ENCODE measurements at places on chromosomes 16 and 17.

DNA sequence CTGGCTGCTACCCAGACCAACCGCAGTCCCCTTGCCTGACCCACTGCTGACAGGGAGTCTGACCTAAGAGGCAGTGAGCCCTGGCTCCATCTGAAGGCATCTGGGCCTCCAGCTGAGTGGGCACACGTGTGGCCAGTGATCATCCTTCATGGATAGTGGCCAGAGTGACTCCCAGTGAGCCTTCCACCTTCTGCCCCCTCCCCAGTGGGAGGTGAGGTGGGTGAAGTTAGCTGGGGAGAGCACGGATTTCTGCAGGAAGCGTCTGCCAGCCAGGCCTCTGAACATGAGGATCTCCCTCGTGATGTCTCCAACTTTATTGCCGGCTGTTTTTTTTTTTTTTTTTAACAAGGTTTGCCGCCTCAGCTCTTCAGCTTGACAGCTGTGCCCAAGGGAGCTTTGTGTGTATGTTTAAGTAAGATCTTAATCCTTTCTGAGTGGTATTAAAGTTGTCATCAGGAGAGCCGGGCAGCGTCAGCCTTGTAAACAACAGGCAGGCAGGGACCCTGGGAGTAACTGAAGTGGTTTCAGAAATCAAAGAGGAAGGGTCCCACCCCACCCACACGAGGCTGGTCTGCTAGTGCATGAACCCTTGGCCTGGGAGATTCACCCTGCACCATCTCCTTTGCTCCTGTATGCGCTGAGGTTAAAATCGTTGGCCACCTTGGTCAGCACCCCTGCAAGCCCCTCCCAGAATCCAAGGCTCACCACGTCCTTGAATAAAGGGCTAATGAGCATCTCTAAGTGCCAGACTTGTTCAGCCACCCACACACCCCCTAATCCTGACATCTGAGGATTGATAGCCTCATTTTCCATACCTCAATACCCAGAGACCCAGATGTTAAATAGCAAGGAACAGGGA is 33.3 kb downstream of the RHBDL3 start:
- no peak for DNase-seq

GRCh38 chr17:20916383-20916782 is 126.4 kb downstream of the USP22 start:
- no peak for DNase-seq

GRCh38 chr17:44112284-44113280 is 10.9 kb downstream of the HDAC5 start:
- DNase-seq: no peak

- DNase-seq: no peak
Observed at GRCh38 chr16:78057803-78058564, 35.6 kb downstream of the CLEC3A start.

- DNase-seq: no peak
Observed at GRCh38 chr16:67844497-67844896, 2.2 kb upstream of the NUTF2 start.

- DNase-seq: no peak
Observed at GRCh38 chr16:86027373-86028126, 128.6 kb downstream of the IRF8 start.

GRCh38 chr17:78580277-78580804 is 3.1 kb upstream of the DNAH17 start:
- no peak for DNase-seq

- DNase-seq: no peak
Observed at GRCh38 chr17:42686520-42687128, 4.3 kb downstream of the CNTNAP1 start.

- no peak for DNase-seq
Observed at GRCh38 chr17:73433501-73433900, 121.7 kb upstream of the CDC42EP4 start.

- DNase-seq: no peak
Observed at GRCh38 chr16:81808933-81809480, 29.9 kb downstream of the PLCG2 start.

GRCh38 chr16:88686062-88686438 is 257 bp downstream of the SNAI3 start:
- DNase-seq: no peak

DNA sequence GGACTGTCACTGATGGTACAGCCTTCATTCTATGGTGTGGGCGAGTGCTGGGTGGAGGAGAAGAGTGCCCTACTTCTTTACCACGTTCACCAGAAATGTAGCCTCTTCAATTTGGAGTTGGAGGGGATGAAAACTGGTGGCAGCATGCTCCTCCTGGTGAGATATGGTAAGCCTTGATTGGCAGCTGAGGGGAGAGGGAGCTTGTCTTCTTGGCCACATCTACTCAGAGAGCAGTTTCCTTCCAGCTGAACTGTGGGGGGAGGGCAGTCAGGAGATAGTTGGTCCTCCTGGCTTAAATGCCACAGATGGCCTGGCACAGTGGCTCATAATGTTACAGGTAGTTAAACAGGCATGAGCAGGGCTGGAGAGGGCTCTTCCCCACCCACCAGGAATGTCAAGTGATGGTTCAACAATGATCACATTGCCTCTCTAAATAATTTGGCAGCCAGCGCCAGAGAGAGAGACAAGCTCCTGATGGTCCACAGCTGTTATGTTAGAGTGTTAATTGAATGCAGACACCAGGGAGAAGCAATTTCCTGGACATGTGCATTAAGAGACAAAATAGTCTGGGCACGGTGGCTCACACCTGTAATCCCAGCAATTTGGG is 9.0 kb upstream of the MAPK3 start:
- DNase-seq: no peak

DNA sequence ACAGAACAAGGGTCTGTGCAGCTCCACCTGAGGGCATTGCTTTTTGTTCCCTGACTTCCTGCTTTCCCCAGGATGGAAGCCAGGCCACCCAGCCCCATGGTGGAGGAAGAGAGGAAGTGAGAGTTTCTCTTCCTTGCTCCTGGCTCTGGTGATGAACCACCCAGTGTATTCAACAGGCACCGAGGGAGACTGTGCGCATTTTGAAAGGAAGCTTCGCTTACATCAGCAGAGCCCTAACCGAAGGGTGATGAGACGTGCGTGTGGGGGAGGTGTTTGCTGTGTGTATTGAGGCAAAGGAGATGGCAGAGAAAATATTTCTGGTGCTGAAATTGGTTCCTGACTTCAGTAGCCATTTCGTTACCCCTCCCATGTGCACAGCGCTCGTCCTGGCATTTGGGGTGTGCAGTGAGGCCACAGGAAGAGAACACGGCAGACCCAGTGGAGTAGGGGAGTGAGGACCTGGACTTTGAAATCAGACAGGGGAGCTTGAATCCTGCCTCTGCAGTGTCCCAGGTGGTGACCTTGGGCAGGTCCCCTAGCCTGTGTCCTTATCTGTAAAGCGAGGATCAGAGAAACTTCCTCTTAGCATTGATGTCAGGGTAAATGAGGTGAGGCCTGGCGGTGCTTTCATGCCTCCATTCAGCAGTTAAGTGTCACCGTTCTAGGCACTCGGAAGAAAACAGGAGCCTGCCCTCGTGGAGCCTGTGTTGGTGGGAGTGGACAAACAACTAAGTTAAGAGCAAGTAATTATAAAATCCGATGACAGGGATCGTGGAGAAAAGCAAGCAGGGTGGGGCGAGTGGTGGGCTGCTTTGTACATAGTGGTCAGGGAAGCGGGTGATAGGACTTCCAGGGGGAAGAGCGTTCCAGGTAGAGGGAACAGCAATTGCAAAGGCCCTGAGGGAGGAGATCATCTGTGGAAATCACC is 7.4 kb downstream of the CMIP start:
- no peak for DNase-seq

DNA sequence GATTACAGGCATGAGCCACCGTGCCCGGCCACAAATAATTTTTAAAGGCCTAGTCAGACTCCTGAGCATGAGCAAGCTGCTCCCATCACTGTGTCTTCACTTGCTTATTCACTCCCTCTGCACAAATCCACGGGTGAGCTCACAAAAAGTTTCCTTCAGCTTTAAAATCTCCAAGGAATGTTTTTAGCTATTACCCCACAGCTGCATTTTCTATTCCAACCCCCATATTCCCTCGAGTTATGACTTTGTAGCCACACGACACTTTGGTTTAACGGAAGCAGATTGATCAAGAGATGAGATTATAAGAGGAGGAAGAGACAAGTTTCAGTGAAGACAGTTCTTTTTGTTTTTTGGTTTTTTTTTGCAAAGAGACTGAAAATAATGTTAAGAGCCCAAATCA is 49.1 kb upstream of the SLC25A19 start:
- DNase-seq: no peak

- no peak for DNase-seq
Observed at GRCh38 chr17:79305376-79305767, 230.7 kb downstream of the ENGASE start.

DNA sequence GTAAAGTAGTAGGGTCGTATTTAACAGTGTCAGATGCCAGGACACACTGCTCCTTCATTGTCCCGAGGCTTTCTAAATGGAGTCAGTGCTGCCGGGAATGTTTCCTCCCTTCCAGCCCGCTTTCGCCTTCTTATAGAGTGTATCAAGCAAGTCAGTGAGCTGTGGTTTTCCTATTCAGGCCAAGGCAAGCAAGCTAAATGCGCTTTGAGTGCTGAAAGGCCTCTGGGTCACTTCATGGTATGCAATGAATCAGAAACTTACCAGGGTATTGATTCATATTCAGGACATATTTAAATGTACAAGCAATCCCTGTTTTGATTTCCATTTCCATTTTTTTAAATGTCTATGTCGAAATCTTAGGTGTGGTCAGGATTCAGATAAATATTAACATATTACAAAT is 327.9 kb upstream of the SOX9 start:
- no peak for DNase-seq

DNA sequence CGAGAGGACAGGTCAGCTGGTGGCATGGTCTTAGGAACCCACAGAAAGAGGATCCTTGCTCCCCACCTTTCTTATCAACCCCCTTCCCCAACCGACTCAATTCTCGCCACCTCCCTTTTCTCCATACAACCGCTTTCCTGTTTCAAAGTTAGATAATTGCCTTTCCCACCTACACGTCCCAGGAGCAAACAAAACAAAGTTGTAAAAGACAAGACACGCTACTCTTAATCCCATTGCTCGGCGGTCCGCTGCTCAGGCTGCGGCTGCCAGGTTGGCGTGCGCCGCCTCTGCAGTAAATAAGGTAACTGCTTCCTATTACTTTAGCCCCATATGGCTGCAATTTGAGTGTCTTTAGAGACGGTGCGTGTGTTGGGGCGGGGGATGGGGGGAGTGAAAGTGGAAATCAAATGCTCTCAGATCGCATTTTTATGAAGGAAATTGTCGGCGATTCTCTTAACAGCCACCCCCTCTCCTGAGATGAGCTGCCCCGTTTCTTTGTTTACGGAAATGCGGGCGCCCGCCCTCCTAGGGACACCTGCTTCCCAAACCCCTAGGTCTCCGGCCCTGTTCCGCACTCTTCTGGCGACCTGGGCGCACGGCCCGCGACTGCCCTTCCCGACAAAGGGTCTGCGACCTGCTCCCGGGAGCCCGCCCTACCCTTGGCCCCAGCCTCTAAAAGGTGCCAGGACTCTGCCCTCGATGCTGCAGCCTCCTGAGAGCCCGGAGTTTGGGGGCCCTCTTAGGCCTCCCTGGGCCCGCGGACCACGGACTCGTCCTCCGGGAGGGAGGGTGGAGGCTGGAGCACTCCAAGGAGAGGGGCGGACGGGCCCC is 3.7 kb upstream of the CBX8 start:
- no peak for DNase-seq

GRCh38 chr16:10045291-10045775 is 136.9 kb downstream of the GRIN2A start:
- no peak for DNase-seq

GRCh38 chr17:21089933-21090901 is 36.5 kb upstream of the DHRS7B start:
- no peak for DNase-seq

GRCh38 chr17:38796451-38797157 is 2.8 kb downstream of the PIP4K2B start:
- DNase-seq: no peak

DNA sequence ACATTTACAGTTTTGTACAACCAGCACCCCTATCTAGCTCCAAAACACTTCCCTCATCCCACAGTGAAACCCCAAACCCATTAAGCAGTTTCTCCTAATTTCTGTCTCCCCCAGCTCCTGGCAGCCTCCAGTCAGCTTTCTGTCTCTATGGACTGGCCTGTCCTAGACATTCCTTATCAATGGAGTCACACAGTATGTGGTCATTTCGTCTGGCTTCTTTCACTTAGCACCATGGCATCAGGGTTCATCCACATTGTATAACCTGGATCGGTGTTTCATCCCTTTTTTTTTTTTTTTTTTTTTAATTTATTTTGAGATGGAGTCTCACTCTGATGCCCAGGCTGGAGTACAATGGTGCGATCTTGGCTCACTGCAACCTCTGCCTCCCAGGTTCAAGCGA is 68.5 kb downstream of the ZDHHC7 start:
- DNase-seq: no peak

DNA sequence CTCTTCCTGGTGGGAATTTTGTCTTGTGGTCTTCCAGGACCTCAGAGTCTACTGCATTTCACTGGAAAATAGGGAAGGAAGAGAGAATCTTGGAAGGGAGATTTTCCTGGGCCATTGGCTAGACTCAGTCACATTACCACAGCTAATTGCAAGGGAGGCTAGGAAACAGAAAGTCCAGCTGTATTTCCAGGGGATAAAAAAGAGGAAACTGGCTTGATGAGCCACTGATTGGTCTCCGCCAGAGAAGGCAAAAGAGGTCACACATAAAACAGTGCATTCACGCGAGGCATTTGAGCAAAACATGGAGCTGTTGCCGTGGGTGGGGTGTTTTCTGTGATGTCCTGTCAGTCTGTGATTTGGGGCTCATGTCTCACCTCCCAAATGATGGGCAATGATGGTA is 345.3 kb downstream of the FOXL1 start:
- no peak for DNase-seq

DNA sequence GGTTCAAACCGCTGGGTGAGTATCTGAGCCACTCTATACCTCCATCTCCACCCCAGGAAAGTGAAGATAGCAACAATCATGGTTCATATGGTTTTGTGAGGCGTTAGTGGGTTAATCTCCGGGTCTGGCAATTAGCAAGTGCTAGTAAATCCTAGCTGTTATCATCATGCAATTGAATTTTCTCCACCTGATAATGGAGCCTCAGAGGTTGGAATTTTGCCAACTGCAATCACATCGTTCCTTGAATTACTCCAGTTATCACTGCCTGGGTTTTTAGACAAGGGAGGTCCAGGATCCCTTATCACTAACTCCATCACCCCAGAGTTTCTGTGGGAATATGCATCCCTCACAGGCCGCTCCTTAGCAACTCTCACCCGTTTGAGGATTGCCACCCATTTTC is 311.5 kb downstream of the RBFOX1 start:
- DNase-seq: no peak

- no peak for DNase-seq
Observed at GRCh38 chr17:48102043-48102750, 919 bp upstream of the CBX1 start.

- no peak for DNase-seq
Observed at GRCh38 chr16:57611706-57612105, 16.7 kb upstream of the ADGRG1 start.

Data from stimulated activated CD8-positive, alpha-beta memory T cell treated with anti-CD3 and anti-CD28 coated beads, Interleukin-4, amount 100 ng/mL, for 4 hours (primary cell).